Activated CD4-positive, alpha-beta memory T cell treated with anti-CD3 and anti-CD28 coated beads, Interleukin-2, amount 10 ng/mL, durations not matched to agents 7 days and 5 days (primary cell): ENCODE measurements at places on chromosomes 5 and 9.

GRCh38 chr9:136055715-136056545 is 39.2 kb downstream of the NACC2 start:
- no peak for DNase-seq

- no peak for DNase-seq
Observed at GRCh38 chr9:124242331-124243194, 15.2 kb upstream of the NEK6 start.

DNA sequence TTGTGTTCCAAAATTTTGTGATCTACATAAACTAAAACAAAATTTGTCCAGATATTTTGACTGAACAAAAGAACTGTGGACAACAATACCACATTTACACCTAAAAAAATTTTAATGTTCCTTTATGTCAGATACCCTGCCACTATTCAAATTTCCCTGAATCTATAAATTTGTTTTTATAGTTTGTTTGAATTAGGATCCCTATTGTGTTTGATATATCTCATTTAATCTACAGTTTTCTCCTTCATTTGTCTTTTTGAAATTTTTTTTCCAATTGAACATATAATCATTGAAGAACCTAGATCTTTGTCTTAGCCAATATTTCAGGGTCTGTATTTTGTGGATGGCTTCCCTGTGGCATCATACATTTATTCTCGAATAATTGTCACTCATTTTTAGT is 5.7 kb downstream of the AGGF1 start:
- DNase-seq: no peak

DNA sequence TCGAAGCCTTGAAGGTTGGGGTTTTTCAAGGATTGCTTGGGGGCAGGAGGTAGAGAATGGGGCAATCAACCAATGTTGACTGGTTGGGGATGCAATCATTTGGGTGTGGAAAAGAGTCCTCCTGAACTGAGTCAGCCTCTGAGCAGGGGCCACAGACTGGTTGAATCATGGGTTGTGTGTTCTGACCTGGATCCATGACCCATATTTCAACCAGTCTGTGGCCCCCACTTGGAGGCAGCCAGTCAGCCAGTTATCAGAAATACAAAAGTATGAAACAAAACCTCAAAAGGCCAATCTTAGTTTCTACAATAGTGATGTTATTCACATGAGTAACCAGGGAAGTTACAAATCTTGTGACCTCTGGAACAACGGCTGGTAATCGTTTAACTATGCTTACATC is 81.4 kb upstream of the RANBP6 start:
- no peak for DNase-seq

GRCh38 chr5:78919796-78920195 is 65.3 kb downstream of the ARSB start:
- DNase-seq: no peak

GRCh38 chr5:55577353-55578060 is 42.7 kb upstream of the PLPP1 start:
- DNase-seq: no peak
